ENCODE measurements at places on chromosomes 12 and 14.

DNA sequence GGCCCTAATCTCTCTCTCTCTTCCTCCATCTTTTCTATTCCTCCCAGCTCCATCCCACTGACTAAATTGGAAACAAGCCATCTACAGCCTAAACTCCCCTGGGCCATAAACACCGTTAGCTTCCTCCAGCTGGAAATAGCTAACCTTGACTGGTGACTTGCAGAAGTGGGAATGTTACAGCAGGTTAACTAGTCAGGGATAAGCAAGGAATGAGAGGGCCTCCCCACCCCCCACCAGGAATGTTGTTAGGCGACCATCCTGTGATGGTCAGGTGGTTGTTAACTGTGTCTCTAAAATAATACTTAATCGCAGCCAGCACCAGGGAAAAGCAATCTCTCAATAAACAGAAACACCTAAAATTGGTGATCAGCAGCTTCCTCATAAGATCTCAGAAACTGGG lies 40.8 kb downstream of the MIS18BP1 start:
- DNase-seq, result no peak

DNA sequence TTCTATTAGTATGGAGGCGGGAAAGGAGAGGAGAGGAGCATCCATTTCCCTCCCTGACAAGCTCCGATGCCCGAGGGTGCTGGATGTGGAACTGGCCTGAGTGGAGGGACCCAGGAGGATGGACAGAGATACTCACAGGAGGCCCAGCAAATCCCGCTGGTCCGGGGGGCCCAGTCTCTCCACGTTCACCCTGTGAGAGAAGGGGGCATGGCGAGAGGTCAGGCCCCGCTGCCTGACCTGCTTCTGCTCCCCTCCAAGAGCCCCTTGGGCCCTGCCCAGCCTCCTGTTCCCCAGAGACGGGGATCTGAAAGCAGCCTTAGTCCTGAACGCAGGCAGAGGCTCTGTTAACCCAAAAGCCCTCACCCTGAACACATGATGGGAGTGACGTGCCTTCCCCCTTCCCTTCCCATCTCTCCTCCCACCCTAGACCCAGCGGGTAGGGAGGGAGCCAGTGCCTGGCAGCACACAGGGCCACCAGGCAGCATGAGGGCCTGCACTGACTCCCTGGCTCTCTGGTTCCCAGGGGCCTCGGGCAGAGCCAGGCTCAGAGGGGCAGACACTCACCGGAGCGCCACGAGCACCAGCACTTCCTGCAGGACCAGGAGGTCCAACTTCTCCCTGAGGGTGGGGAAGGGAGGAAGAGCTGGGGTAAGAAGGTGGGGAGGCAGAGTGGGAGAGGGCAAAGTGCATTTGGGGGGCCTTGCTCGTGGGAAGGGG lies 17.5 kb downstream of the TMEM106C start:
- DNase-seq, result no peak

DNA sequence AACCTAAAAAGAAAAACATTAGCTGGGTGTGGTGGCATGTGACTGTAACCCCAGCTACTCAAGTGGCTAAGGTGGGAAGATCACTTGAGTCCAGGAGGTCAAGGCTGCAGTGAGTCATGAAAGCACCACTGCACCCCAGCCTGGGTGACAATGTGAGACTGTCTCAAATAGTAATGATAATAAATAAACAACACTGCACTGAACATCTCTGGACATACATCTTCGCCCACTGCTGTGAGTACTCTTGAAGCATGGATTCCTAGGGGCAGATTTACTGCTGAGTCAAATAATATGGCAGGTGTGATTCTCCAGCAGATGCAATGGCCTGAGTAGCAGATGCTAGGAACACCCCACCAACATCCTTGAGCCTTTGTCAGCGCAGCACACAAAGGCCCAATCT lies 23.6 kb downstream of the ABCB9 start:
- DNase-seq, result no peak

- no peak for DNase-seq
Observed at GRCh38 chr14:69921052-69921451, 41.8 kb downstream of the SMOC1 start.

DNA sequence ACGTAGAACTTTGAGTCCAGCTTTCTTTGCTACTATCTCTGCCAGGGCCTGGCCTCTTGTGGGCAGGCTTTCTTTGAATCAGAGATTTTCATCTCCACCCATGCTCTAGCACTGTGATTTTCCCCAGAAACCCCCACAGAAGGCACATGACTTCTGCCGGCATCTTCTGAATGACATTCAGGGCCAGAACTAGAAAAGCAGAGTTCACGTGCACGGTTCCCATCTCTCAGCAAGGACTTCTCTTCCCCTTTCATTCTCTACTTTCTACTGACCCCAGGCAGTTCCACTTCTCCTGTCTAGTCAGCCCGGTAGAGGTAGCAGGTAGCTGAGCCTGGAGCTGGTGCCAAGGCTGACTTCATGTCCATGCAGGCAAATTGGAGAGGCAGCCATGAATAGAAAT lies 26.9 kb downstream of the BATF start:
- no peak for DNase-seq

- peak; percentile 78 for DNase-seq
Observed at GRCh38 chr12:109432842-109433304, 44.2 kb downstream of the KCTD10 start.

GRCh38 chr12:89935850-89936249 lies 227.2 kb upstream of the ATP2B1 start:
- no peak for DNase-seq

GRCh38 chr12:70711831-70712230 lies 74.6 kb upstream of the PTPRB start:
- DNase-seq, result no peak

- no peak for DNase-seq
Observed at GRCh38 chr14:33866425-33867088, 84.3 kb downstream of the EGLN3 start.

- DNase-seq, result no peak
Observed at GRCh38 chr12:123726244-123726643, 14.1 kb downstream of the ATP6V0A2 start.

GRCh38 chr14:59547310-59547709 lies 29.3 kb downstream of the CCDC175 start:
- DNase-seq, result no peak

DNA sequence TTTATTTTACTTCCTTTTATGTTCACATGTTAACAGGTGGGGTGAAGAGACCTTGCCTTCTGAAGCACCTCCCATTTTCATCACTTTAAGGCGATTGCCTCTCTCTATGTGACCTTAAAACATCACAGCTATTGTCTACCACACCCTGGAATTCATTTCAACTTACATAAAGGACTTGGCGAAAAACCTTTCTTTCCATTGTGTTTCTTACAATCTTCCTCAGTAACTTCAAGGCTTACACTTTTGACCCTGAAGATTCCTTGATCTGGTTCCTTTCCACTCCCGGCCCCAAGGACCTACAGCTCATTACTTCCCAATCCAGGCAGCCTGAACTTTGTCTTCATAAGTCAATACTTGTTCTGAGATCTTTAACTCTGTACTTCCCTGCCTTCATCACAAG lies 443.3 kb downstream of the ADAMTS20 start:
- no peak for DNase-seq

DNA sequence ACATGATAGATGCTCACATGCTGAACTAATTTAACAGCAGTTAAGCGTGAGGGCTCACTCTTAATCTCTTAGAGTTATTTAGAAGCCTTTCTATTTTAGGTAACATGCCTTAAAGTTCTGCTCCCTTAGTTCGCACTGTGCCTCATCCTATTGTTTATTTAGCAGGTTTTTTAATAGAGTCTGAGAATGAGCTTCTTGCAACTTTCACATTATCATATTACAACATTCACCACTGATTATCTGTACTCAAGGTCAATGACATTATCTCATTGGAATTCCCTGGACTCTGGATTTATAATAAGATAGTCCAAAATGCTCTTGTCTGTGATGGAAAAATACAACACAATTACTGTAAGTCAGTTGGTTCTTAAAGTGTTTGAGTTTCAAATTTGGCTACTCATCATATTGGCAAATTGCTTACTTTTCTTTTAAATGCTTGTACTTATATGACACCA lies 183.6 kb upstream of the SLC38A2 start:
- DNase-seq, result no peak

DNA sequence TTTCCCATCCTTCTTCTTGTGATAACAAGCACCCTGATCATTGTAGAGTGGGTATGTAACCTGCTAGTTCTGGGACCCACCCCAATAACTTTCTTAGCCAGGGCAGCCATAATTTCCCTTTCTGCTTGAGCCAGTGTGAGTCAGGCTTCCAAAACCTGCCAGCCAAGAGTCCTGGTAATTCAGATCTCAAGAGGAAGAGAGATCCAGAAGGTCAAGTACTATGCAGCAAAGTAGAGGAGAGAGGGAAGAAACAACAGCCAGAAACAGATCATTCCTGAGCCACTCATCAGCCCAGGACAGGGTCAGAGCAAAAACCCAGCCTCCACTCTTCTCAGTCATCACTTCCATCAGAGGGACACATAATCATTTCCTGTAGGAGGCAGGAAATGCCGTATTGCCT lies 182.0 kb downstream of the DICER1 start:
- DNase-seq, result no peak

- no peak for DNase-seq
Observed at GRCh38 chr14:42057111-42057510, 450.4 kb downstream of the LRFN5 start.

DNA sequence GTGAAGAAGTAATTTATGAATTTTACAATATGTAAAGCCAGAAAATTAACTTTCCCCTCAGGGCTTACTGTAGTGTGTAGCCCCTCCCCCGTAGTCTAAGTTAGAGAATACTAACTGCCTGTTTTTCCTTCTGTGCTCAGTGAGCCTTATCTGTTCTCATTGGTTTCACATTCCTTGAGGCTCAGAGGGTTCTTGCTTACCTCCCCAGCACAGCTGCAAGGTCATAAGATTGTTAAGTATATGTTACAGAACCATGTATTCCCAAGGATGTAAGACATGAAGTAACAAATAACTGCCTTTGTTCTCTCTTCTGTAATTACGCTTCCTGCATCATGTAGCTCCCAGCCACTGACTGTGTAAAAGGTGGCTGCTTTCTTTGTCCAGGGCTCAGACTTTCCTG lies 1351.1 kb downstream of the TMEM121 start:
- no peak for DNase-seq

DNA sequence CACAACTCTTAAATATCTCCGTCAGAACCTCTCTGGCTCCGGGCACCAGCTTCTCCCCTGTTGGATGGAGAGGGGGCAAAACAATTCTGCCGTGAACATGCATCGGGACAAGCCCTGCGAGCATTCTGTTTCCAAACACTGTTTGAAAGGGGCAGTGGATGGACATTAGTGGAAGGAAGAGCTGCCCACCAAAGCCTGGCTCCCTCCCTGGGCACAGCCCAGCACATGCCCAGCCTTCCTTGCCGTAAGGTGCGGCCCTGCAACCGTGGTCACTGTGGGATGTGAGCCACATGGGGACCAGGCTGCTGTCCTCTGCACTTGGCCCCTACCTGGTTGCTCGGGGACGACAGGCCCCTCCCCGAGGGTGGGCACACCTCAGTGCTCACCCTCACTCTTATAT lies 54.0 kb downstream of the TRAFD1 start:
- DNase-seq, result no peak

GRCh38 chr14:104293231-104293841 lies 154.9 kb downstream of the KIF26A start:
- no peak for DNase-seq

DNA sequence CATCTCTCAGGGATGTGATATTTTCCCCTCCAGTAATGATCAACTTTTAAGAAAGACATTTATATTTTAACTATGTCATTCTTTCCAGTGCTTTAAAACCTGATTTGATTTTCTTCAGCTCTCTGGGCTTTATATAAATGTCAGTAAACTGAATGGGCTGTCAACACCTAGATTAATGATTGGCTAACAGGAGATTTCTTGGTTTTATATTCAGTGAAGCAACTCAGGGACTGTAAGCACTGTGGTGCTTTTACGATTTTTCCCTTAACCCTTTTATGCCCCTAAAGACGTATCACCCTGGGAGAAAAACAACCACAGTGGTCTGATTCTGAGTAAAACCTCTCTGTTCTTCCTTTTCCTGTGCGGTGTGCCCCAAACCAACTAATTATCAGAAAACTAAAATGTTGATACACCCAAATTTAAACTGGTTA lies 38.0 kb downstream of the PTGER2 start:
- DNase-seq, result peak; percentile 28

- DNase-seq, result no peak
Observed at GRCh38 chr12:101707131-101707782, 9.8 kb downstream of the CHPT1 start.

- no peak for DNase-seq
Observed at GRCh38 chr12:132546647-132547046, 56.7 kb downstream of the FBRSL1 start.

DNA sequence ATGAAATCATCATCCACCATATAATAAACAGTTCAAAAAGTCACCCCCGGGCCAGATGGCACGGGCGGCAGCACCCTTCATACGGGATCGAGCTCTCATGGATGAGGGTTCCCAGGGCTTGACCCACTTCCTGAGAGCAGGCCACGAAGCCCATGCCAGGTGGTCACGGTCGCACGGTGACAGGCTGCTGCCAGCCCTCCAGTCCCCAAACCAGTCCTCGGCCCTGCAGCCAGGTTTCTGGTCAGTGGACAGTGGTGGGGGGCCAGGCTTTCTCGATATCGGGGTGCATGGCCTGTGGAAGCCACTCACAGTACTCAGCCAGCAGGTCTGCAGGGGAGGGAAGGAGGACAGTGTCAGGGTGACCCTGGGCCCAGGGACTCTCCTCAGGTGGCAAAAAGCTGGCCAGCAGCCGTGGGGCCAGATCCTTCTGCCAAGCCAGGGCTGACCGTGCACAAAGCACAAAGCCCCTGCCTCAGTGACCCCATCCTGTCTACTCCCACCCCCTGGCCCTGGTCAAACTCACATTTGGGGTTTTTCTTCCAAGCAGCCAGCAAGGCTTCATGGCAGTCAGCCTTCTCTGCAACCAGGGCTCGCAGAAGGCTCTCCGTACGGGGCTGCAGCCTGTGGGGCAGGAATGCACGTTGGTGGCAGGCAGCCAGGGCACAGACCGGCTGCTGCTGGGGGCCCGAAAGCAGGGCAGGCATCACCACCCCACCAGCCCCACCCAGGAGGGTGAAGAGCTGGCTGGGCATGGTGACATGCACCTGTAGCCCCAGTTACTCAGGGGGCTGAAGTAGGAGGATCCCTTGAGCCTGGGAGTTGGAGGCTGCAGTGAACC lies 33.3 kb upstream of the UBC start:
- DNase-seq, result no peak

- DNase-seq, result no peak
Observed at GRCh38 chr12:29343022-29343799, 37.8 kb downstream of the ERGIC2 start.

GRCh38 chr14:93263416-93263815 lies 56.4 kb downstream of the UBR7 start:
- DNase-seq, result no peak

- DNase-seq, result no peak
Observed at GRCh38 chr12:51864833-51865670, 16.5 kb upstream of the FIGNL2 start.

- DNase-seq, result peak; percentile 71
Observed at GRCh38 chr12:55019784-55020183, at the start of gene NEUROD4. Gene NEUROD4, plus strand, starts transcription at chr12:55019974. Its CDS starts 6,466 bp downstream, at chr12:55026440.
